ENCODE measurements at places on chromosomes 5 and 9.

- DNase-seq, result no peak
Measured at GRCh38 chr9:103601287-103601686, 492.8 kb upstream of the SMC2 start.

DNA sequence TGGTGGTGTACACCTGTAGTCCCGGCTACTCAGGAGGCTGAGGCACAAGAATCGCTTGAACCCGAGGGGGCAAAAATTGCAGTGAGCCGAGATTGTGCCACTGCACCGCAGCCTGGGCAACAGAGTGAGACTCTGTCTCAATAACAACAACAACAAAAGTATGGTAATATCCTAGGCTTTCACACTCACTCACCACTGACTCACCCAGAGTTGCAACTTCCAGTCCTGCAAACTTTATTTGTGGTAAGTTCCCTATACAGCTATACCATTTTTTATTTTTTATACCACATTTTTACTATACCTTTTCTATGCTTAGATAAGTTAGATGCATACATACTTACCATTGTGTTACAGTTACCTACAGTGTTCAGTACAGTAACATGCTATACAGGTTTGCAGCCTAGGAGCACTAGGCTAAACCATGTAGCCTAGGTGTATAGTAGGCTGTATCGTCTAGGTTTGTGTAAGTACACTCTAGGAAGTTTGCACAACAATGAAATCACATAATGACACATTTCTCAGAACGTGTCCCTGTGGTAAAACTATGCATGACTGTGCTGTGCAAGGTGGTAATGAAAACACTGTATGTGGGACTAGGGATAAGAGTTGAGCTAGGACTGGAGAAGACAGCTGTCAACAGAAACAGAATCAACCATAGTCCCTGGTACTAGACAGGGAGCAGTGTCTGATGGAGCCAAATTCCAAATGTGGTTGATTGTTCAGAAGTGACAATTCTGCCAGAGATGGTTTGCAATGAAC, 109.5 kb upstream of the RAD23B start:
- no peak for DNase-seq

DNA sequence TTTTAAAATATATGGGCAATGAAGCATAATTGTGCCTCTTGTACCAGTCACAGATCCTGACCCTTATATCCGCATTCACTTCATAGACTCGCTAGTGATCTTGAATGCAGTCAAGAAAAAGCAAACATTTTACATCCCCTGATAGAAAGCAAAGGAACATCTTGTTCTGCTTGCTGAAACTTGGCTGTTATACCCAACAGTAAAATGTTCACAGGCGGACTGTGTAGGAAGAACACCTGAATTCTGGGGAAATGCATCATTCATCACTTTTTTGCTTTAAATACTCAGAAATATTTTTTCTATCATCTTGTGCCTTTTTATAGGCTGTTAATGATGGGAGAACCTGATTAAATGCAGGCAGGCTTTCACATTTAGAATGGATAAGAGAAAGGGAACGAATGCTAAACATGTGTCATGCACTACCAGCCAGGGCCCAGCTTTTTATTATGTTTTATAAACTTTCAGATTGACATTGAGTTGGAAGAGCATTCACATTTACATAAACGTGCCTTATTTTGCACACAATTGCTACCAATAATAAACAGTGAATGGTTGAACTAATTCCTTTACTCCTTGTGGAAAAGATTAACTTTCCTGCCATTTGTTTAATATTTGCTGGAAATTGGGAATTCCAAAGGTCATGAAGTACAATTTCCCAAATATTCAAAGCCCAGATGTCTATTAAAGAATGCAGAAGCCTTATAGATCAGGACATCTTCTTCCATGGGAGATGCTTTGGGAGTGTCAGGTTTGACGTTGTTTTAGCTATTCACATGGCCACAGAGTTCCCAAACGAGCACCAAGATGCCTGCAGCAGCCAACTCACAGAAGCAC, 756.2 kb downstream of the TLE1 start:
- DNase-seq, result no peak

DNA sequence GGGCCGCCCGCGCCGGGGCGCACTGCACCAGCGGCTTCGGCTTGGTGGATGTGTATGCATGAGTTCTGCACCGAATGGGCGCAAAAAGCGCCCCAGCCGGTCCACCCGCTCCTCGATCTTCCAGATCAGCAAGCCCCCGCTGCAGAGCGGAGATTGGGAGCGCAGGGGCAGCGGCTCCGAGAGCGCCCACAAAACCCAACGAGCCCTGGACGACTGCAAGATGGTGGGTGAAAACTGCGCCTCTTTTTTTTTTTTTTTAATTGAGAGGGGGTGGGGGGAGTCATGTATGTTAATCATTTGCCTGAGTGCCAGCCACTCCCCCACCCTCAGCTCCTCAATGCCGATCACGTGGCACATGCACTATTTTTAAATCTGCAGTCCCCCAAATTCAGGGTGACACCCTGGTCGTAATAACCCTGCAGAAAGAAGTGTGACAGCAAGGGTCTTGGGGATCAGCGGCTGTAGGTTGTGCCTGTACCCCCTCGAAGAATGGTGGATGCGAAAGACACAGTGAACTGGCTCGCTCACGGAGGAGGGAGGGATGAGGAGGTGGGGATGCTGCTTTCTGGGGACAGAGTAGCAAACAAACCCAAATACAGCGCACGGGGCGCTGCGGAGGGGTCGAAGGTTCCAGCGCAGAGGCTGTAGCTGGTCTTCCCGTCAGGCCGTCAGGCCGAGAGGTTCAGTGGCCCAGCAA, 900 bp downstream of the RGS7BP start:
- DNase-seq, result no peak

DNA sequence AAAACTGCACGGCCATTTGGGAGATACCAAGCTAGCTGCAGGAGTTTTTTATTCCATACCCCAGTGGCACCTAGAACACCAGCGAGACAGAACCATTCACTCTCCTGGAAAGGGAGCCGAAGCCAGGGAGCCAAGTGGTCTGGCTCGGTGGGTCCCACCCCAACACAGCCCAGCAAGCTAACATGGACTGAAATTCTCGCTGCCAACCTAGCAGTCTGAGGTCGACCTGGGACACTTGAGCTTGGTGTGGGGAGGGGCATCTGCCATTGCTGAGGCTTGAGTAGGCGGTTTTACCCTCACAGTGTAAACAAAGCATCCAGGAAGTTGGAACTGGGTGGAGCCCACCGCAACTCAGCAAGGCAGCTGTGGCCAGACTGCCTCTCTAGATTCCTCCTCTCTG, 108.9 kb upstream of the CHD1 start:
- peak; percentile 44 for DNase-seq

DNA sequence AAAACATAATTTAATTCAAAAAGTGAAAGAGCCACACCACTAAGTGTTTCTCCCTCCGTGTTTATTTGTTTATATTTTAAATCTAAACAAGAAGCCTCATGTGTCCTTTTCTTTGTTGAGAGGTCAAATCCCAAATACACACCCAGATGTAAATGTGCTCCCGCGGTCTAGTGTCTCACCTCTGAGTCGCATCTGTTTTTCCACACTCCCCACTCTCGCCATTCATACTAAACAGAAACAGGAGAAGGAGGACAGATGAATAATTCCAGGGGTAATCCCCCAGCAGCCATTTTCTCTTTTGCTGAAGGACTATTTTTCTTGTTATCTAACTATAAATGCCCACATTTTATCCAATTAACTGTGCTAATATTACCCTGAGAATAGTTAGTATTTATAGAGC, 361.6 kb upstream of the RIOK2 start:
- no peak for DNase-seq

DNA sequence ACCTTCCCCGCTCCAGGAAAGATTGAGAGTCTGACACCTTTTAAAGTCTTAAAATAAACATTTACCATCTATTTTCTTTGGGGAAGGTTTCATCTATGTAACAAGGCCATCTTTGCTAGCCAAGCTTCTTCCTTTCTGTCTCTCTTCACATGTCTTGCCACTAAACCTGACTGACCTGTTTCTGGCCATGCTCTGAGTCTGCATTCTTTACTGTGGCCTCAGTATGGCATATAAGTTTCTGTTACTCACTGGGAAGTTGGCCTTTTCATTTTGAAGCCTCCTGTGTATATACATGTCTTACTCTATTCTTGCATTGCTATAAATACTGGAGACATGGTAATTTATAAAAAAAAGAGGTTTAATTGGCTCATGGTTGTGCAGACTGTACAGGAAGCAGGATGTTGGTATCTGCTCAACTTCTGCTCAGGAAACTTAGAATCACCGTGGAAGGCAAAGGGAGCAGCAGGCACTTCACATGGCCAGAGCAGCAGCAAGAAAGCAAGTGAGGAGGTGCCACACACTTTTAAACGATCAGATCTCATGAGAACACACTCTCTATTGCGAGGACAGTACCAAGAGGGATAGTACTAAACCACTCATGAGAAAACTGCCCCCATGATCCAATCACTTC, 48.1 kb downstream of the KCNV2 start:
- DNase-seq, result no peak

DNA sequence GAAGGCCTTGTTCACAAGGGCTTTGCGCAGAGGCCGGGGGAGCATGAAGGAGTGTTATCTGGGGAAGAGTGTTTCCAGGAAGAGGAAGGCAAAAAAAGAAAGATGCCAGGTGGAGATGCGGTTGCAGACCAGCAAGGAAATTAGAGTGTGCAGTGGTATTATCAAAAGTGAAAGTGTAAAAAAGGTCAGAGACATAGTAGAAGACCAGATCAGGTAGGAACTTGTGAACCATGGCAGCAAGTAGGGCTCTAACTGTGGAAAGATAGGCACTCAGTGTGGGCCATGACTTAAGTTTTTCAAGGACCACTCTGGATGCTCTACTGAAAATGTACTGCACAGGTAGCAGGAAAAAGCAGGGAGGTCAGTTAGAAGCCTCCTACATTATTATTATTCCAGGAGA, 90.1 kb upstream of the SPOCK1 start:
- no peak for DNase-seq

DNA sequence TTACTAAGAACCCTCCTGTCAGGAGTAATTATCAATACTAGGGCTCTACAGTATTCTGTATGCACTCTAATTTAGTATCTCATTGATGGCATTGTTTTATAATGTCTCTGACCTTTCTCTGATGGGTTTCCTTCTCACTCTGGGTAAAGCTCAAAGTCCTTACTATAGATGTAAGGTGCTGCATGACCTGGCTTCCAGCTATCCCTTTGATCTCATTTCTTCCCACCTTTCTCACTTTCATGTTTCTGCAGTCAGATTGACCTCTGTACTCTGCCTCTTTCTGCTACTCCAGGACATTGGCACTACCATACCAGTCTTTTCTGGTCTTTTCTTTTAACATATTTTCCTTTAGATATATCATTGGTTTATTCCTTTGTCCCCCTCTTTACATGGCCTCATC, 2332.8 kb upstream of the C9orf72 start:
- DNase-seq, result no peak

DNA sequence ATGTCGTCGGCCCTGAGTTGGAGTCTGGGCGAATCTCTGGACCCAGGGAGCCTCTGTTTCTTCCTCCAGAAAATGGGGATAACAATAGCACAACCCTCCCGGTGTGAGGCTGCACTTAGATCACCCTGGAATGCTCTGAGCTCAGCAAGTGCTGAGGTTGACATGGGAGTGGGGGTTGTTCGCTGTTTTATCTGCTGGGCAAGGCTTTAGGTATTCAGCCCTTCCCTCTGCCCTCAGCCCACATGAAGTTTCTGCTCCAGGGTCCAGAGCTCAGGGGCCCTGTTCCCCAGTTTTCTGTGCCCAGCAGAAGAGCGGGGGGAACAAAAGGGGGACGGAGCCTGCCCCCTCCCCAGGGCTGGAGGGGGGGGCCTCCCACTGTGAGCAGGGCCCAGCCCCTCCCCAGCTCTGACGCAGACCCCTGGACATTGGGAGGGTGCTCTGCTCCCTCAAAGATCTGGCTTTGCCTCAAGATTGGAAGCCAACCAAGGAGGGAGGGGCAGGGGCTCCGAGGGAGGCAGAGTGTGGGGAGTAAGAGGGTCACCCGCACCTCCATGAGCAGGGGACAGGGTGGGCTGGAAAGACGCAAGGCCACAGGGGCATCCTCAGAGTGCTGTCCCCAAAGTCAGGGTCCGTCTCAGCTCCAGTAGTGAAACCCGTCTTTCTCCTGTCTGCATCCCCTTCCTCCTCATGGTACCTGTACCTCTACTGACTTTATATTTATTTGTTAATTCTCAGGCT, 215.6 kb downstream of the C9orf50 start:
- DNase-seq, result no peak

DNA sequence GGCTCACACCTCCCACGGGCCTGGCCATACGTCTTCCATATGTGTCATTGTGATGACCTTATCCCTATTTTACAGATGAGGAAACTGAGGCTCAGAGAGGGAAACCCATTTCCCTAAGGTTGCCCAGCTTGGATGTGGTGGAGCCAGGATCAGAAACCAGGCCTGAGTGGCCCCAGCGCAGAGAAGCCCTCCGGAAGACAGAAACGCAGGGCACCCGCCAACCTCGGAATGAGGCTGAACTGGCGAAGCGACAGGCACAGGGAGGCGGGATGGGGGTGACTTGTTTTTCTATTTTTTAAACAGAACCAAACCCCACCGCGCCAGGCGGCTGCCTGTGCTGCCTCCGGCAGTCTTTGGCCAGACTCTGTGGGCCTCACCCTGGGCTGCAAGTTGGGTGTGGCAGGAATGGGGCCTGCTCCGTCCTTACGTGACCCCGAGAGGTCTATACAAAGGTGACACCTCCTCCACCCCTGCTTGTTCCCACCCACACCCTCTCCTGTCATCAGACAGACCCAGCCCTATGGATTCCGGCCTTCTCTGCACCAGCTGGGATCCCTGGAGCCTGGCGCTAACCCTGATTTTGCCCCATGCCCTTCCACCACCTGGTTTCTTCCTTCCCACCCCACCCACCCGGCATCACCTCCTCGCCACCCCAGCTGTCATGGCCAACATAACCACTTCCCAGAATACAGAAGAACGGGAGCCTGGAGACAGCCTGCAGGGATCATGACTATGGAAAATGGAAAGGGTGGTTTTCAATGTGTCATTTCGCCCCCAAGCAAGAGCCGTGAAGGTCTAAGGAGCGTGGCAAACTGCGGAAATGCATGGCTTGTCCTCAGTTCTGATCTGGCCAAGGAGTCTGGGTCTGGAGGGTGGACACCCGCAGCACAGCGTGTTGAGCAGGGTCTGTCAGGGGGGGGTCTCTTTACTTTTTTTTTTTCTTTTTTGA, 23.6 kb downstream of the PLPP7 start:
- DNase-seq, result no peak

DNA sequence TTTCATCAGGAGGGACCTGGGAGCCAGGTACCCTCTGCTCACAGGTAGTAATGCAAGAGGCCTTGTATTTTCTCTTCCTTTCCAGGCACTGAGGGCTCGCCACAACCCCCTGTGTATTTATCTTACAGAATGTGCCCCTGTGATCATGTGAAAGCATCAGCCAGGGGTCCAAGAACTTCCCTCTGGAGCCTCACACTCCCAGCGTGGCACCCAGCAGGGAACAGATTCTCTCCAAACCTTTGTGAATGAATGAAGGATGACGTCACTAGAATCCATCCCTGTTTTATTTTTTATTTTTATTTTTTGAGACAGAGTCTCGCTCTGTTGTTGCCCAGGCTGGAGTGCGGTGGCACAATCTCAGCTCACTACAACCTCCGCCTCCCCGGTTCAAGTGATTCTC, 107.3 kb upstream of the IER5L start:
- no peak for DNase-seq

DNA sequence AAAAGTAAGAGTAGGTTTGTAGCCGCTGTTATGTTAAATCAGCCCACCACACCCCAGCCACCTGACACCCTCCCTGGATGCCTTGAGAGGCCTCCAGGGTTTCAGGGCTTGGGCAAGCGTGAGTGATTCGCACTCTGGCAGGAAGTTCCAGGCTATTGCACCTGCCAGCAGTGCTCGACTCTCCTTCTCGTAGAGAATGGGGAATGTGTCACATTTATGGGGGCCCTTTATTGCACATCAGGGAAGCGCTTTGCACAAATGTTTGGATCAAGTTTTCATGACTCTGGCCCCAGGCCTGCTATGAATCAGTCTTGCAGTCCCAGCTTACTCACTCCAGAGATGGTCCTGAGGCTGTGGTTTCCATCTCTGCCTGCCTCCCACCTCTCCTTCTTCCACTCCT, 66.1 kb upstream of the ADRA1B start:
- DNase-seq, result no peak

Measured in activated CD4-positive, CD25-positive, alpha-beta regulatory T cell (primary cell).